Fibroblast of the aortic adventitia (primary cell): ENCODE measurements at places on chromosomes 13 and 19. TPM values are rescaled to one million over a fixed set of nuclear protein-coding genes. Genes with fewer than 3 reads are reported as not detected.

Gene AMH
- 0.81 and 1.8 TPM in 2 replicates for total RNA-seq

Gene NALCN
- total RNA-seq = 1.1 and 3.1 TPM in 2 replicates

Gene IZUMO2
- total RNA-seq = not detected in 2 replicates

Gene ACER1
- not detected in 2 replicates for total RNA-seq

Gene ZNF724
- 3.1 and 15.1 TPM in 2 replicates for total RNA-seq

Gene PLK5
- total RNA-seq = not detected in 2 replicates

Gene FBXO27
- 7.2 and 17.8 TPM in 2 replicates for total RNA-seq

Gene CEACAM4
- not detected in 2 replicates for total RNA-seq

Gene ZNF285
- total RNA-seq = 1.6 and 4.1 TPM in 2 replicates

Gene RANBP3
- 41.4 and 58.0 TPM in 2 replicates for total RNA-seq

Gene GPR12
- 0.41 TPM in 1 of 2 replicates, not detected in the other for total RNA-seq

Gene ANGPTL4
- total RNA-seq = 4.4 and 22.8 TPM in 2 replicates

Gene RXFP2
- total RNA-seq = not detected in 2 replicates

Gene HIPK4
- 0.18 TPM in 1 of 2 replicates, not detected in the other for total RNA-seq

Gene EEF1AKMT1
- total RNA-seq = 15.9 and 18.5 TPM in 2 replicates

Gene COG6
- 33.5 and 41.4 TPM in 2 replicates for total RNA-seq

Gene TMEM255B
- total RNA-seq = not detected in 2 replicates
